ENCODE measurements at places on chromosomes 4 and X. TPM values are rescaled to one million over a fixed set of nuclear protein-coding genes. Genes with fewer than 3 reads are reported as not detected.

Gene CT45A2
- total RNA-seq, result not detected

Gene ADH1C
- not detected for total RNA-seq

Gene RAB40AL
- not detected for total RNA-seq

Gene NDST3
- not detected for total RNA-seq

Gene TEX13D
- 0.11 TPM for total RNA-seq

Gene GYPE
- total RNA-seq, result 0.25 TPM
